ENCODE measurements at places on chromosomes 1 and 21. TPM values are rescaled to one million over a fixed set of nuclear protein-coding genes. Genes with fewer than 3 reads are reported as not detected.
A peak's percentile ranks its signal among the peaks of the same experiment; 100 is the strongest.

- no peak for DNase-seq
Observed at GRCh38 chr21:40732253-40733023, 114.5 kb downstream of the DSCAM start.

DNA sequence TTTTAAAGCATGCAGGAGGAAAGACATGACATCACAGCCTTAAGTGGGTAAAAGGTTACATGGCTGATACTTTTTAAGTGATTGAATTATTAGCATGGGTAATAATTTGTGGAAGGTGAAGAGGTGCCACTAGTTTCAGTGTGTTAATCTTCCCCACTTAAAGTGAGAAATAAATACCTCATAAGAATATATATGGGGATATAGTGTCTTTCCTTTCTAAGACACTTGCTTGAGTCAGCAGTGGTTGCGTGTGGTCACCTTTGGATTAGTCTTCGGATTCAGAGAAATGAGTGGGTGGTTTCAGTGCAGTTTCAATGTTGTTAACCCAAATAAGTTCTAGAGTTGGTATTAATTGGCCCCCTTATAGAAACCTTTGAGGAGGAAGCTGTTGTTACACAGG is 94.1 kb downstream of the ADGRL2 start:
- DNase-seq = no peak

- DNase-seq = no peak
Observed at GRCh38 chr1:235937123-235937522, 70.4 kb upstream of the LYST start.

The TEX38 gene
- not detected for total RNA-seq

The DYNLT4 gene
- 0.66 TPM for total RNA-seq

DNA sequence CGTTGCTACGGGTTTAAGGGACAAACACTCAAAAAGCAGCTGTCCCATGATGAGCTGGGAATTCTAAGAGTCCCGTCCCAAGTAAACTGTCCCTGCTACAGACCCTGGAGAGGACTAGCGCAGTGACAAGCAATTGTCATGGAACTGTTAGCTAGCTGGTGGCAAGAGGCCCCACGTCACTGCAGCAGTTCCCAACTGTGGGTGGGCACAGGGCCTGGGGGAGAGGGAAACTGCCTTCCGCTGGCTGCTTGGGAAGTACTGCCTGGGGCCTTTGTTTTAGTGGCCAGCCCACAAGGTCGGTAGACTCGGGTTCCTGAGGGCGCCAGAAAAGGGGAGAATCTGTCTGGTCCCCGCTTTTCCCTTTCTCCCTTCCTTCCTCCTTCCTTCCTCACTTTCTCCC is 97.4 kb downstream of the LACTBL1 start:
- no peak for DNase-seq

DNA sequence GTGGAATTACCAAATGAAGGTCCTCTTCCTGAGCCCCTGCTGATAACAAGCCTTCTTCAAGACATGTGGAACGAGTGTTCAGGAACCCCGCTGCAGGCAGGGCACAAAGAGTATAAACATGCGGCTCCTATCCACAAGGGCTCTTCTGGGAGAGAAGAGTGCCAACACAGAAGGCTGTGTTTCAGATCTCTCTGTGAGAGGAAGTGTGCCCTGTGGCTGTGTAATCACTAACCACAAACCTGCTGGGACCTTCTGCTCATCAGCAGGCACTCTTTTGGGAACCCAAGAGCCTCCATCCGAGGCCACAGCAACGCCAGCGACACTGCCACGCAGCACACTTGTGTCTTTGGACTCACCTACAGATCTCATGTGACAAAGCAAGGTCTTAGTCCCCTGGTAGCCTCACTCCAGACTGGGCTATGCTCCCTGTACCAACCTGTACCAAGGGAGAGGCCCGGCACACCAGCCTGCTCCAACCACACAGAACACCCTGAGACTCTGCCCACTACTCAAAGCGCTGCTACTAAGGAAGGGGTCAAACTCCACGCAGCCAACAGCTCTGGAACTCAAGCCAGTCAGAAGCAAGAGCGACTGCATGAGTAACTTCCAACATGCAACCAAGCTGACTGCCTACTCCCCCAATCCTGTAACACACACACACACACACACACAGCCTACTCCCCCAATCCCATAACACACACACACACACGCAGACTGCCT is 7.8 kb downstream of the PTTG1IP start:
- DNase-seq = no peak

The IRF6 gene
- total RNA-seq = 44.1 TPM

- no peak for DNase-seq
Observed at GRCh38 chr1:201226859-201227488, 36.4 kb downstream of the IGFN1 start.

DNA sequence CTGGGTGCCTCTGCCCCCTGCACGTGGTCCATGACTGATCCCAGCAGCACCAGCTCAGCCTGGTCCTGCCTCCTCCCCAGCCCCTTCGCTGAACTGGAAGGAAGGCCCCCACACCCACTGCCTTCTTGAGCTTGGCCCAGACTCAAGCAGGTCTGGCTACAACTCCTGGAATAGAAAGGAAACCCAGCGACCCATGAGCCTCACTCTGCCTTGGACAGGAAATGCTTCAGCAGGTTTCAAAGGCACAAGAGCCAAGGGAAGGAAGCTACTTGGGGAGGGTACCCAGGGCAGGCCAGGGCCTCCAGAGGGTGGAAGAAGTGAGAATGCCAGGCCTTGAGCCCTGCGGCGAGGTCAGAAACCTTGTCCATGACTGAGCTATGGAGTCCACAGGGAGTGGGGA is 35.9 kb upstream of the RD3 start:
- no peak for DNase-seq

The HYI gene
- total RNA-seq = 67.4 TPM

- no peak for DNase-seq
Observed at GRCh38 chr1:5727871-5728643, 264.2 kb downstream of the NPHP4 start.

DNA sequence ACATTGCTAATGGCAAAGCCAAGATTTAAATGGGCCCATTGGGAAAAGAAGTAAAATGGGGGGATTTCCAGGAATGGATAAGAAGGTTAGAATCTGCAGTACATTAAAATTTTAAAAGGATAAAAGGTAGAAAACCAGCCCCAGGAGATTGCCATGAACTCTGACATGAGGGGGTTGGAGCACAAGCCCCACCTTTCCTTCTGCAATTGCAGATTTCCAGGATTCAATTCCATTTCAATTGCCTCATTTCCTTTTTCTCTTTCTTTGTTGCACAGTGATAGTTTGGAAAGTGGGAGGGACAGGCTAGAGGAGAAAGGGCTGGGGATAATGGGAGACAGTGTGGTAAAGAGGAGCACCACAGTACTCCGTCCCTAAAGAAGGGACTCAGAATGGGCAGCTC is 238.5 kb upstream of the RAB4A start:
- no peak for DNase-seq

GRCh38 chr1:212712451-212713303 is 13.0 kb upstream of the BATF3 start:
- no peak for DNase-seq

The RABIF gene
- total RNA-seq = 9.8 TPM

- no peak for DNase-seq
Observed at GRCh38 chr21:34806423-34806822, 137.6 kb downstream of the CLIC6 start.

The ATP1A4 gene
- not detected for total RNA-seq

DNA sequence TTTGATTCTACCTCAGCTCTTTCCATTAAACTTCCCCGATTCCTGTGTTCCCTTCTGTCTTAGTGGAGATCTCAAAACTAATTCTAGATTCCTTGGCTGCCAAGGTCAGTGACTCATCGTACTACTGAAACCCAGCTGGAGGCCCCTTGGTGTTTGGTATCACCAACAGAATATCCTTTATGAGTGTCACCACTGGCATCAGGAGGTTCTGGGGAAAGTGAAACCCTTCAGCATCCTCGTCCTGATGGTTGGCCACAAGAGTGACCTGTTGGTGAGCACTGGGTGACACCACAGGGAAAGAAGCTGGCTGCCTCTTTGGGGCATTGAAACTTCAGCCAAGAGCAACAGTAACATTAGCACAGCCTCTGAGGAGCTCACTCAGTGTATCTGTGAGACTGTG is 9.6 kb downstream of the RAB42 start:
- peak; percentile 65 for DNase-seq

The EFCAB7 gene
- 9.6 TPM for total RNA-seq

DNA sequence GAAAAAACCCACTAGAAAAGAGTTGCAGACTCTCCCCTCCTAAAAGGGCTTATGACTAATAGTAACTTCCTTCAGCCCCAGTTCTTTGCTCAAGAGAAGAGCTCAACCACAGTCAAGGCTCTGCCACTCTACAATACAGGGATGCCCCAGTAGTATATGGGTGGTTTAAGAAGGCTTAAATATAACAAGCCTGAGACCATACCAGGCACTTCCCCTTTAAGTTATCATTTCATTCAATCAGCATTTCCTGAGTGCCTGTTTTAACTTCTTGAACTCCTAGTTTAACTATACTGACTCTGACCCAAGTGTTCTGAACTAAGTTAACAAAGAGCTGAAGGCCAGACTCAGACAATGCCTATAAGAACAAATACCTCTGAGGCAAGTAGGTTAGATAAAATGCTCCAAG is 19.8 kb downstream of the PRPF38A start:
- no peak for DNase-seq

DNA sequence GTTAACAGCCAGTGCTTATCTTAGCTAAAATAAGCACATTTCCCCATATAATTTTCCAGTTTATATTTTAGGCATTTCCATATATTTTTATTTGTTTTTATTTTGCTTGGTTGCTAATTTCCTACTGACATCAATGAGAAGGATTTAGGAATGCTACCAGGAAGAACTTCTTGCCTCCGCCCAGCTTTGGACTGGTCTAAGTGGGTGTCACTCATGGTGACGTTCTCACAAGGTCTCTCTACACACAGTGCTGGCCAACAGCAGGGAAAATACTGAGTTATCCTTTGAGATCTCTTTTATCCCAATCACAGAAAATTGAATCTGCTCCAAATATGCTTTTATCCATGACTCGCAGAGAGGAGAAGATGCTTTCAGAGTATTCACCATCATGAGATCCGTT is 13.2 kb downstream of the MX1 start:
- DNase-seq = no peak

- no peak for DNase-seq
Observed at GRCh38 chr21:25149022-25149421, 458.3 kb downstream of the MRPL39 start.

The LHX8 gene
- total RNA-seq = not detected

The CFAP141 gene
- not detected for total RNA-seq

The FGR gene
- total RNA-seq = not detected

GRCh38 chr1:107997866-107998265 is 32.9 kb upstream of the VAV3 start:
- no peak for DNase-seq

The LRRC53 gene
- total RNA-seq = not detected

GRCh38 chr1:2812939-2813653 is 11.6 kb upstream of the TTC34 start:
- DNase-seq = no peak

The CTNNBIP1 gene
- 11.8 TPM for total RNA-seq

The NVL gene
- 39.2 TPM for total RNA-seq

DNA sequence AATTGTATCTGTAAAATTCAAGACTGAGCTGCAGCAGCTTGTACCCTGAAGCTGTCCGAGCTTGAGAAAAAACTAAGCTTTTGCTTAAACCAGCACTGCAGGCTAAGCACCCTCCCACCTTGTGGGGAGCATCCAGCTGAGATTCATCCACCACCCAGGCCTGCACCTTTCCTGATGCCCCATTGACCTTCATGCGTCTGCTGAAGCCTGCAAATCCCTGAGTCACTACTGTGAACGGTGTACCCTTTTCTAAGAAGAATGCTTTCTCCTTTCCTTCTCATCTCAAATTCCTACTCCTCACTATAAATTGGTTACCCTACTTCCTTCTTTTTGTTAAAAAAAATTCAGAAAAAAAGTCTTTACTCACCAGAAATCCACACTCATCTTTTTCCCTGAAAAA is 90.9 kb upstream of the RGS18 start:
- DNase-seq = no peak

DNA sequence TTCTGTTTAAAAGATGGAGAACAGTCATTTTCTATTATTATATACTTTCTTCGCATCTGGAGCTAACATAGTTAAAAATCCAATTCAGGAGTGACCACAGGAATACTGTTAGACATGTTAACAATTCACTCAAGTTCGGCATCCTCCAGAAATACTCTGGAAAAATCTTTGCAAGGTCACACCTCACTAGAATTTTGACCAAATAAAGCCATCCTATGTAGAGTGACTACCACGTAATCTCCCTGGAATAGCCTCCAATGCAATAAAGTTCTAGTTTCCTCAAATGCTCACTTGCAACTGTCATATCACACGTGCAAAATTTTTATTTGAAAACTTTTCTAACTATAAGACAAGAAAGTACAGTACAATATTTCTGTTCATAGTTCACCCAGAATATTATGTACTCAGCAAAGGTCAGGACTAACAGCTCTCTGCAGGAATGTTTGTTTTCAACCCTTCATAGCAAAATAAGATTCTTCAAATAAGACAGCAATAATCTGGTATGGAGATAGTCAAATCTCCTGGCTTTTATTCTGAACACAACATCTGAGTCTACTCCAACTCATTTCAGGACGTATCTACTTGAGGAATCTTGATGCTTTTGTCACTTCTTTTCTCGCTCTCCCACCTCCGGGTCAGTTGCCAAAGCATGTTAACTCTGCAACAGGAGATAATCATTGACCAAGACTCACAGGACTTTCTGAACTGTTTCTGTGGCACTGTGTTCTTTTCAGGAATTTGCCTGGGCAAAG is 82.6 kb downstream of the GDAP2 start:
- no peak for DNase-seq

- no peak for DNase-seq
Observed at GRCh38 chr1:16076031-16076864, 2.8 kb upstream of the FAM131C start.

The RAD54L gene
- 25.2 TPM for total RNA-seq

The OLIG2 gene
- total RNA-seq = not detected

The COL11A1 gene
- total RNA-seq = not detected

GRCh38 chr1:185656663-185657062 is 77.5 kb upstream of the HMCN1 start:
- no peak for DNase-seq

DNA sequence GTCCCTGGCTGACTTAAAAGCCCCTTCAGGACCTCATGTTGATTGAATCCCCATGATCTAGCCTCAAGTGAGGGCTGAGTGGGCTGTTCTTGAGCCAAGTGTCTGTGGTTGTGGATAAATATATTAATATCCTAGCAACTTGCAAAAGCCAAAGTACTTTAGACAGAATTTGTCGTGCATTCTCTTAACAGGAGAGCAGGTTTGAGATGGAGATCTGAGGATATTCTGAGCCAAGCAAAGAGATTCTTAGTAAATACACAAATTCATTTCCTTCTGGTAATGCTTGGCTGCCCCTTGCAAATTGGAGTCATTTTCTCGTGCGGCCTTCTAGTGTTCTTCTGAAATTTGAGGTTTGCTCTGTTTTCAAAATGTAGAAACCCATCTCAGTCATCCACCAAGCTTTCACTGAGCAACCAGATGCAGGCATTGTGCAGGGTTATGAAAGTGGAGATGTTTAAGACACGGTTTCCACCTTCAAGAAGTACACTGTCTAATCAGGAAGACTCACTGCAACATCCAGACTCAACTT is 242.1 kb upstream of the JUN start:
- DNase-seq = no peak

- DNase-seq = no peak
Observed at GRCh38 chr1:7943251-7943650, 2.6 kb upstream of the TNFRSF9 start.

Measured in Calu3 (cell line).